ENCODE measurements at places on chromosomes 6 and 20.

GRCh38 chr6:66849843-66850242 is 1142.8 kb upstream of the EYS start:
- DNase-seq = no peak

DNA sequence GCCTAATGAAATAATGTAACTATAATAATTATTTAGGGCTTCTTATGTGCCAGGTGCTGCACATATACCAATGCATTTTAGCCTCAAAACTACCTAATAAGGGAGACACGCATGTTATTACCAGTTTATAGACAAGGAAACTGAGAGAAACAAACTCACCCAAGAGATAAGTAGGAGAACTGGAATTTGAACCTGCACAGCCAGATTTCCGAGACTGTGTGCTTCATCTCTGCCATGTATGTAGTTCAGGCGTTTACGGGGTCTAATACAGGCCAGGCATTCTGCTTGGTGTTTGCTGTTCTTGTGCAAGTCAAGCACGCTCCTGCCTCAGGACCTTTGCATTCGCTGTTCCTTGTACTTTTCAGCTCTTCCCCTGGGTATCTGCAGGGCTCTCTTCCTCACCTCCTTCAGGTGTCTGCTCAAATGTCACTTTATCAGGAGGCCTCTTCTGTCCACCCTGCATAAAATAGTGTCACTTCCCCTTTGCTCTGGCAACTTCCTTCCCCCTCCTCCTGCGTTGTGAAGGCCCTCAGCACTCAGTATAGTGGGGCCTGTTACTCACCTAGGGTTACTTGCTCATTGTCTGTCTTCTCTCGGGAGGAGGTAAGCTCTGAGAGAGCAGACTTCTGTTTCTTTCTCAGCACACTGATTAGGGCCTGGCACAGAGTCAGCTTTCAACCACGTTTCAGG is 6.1 kb upstream of the NSFL1C start:
- DNase-seq = peak; percentile 50

- no peak for DNase-seq
Measured at GRCh38 chr6:162821102-162821501, 93.3 kb downstream of the PACRG start.

GRCh38 chr6:72835749-72836148 is 213.9 kb downstream of the KCNQ5 start:
- DNase-seq = no peak

- DNase-seq = no peak
Measured at GRCh38 chr6:34959224-34959623, 70.2 kb downstream of the ANKS1A start.

DNA sequence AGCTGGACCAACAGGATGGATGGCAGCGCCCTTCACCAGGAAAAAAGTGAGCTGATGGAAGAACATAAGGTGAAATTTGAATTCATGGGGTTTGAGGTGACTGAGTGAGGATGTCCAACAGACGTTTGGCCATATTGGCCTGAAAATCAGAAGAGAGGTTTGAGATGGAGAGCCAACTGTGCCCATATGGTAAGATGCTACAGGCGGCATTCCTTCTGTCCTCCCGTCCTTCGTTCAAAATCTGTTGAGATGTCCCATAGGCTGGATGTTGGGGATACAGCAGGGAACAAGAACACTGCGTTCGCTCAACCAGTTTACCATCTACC is 468 bp upstream of the CMTR1 start:
- no peak for DNase-seq

- no peak for DNase-seq
Measured at GRCh38 chr6:77548662-77549366, 85.5 kb upstream of the HTR1B start.

- DNase-seq = no peak
Measured at GRCh38 chr20:7728338-7728737, 211.9 kb downstream of the HAO1 start.

- DNase-seq = no peak
Measured at GRCh38 chr20:25353747-25354705, 36.6 kb downstream of the ABHD12 start.

DNA sequence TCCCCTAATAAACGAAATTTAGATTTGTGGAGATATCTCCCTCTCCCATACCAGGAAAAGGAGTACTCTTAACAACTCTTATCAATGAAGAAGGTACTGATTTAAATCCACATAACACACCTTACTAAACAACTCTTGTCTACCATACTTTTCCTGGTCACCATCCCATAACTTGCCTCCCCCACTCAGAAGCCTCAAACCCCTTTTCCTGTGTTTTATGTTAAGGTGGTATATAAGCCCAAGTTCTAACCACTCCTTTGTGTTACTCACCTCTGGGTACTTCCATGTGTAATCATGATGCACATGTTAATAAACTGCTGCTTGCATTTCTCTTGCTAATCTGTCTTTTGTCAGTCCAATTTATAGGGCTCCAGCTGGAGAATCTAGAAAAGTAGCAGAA is 330.7 kb downstream of the CD83 start:
- no peak for DNase-seq

DNA sequence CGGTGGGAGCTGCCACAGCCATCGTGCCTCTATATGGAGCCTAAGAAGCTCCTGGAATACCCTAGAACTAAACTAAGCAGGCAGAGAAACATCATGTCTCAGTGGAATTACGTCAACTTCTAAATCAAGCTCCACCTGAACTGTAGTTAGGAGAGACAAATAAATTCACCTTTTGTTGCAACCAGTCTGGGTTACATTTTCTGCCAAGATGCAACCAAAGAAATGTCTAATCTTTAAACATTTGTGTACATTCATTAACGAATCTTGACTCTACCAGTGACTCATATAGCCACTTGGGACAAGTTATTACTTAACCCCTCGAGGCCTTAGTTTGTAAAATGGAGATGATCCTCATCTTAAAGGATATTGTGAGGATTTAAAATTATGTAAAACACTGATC is 8.9 kb downstream of the PTPRK start:
- DNase-seq = no peak

DNA sequence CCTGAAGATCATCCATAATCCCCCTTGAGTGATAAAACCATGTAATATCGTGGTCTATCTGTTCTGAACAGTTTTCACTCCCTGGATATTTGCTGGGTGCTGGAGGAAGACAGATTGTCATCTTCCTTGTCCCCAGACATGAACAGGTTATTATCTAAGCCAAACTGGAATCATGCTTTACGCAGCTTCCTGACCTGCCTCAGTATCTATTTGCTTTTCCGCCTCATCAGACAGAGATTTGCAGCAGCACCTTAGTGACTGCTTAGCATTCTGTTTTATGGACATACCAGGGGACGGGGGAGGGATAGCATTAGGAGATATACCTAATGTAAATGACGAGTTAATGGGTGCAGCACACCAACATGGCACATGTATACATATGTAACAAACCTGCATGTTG is 124.6 kb downstream of the SLC23A2 start:
- DNase-seq = no peak

DNA sequence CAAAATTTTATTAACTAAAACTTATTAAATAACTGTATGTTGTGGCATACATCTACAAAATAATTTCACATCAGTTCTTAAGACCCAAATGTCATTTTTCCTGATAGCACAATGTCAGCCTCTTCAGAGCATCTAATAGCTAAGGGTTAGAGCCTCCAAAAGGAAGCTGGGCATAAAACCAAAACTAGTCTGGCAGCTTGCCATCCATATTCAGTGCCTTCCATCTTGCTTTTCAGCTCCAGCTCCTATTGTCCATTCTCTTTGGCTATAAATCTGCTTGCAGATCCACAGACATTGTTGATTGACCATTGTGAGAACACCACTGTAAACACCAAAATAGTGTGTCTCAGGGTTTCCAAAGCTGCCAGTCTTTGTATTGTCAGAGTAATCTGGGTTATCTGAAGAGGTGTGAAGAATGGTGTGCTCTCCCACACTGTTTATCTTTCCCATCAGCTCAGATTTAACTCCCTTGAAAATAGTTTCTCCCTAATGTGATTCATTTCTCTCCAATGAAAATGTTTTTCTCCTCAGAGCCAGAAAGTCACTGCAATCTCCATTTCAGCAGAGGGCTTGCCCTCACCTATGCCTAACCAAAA is 154.8 kb upstream of the KCNQ5 start:
- no peak for DNase-seq

- DNase-seq = no peak
Measured at GRCh38 chr6:49462599-49462926, 490 bp downstream of the MMUT start.

- DNase-seq = no peak
Measured at GRCh38 chr6:69795469-69796072, 1.2 kb downstream of the LMBRD1 start.

- no peak for DNase-seq
Measured at GRCh38 chr20:4600308-4601014, 121.2 kb upstream of the PRND start.

- DNase-seq = no peak
Measured at GRCh38 chr6:111761783-111762312, 111.4 kb downstream of the FYN start.

GRCh38 chr6:37665304-37665703 is 32.4 kb downstream of the MDGA1 start:
- DNase-seq = no peak

DNA sequence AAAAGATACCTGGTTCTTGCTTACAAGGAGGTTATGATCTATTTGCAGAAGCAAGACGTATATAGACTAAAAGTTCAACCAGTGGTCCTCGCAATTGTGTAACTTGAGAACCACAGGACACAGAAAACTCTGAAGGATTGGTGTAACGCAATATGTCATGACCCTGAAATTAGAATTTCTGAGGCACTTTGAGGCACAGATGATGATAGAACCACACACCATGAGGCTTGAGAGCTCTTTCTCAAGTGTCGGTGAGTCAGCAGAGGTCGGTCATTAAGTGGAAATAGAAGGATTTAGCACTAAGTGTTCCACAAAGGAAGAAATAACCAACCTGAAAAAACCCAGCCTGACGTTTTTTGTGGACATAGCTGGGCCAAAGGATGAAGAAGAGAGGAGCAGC is 15.3 kb upstream of the CCN2 start:
- DNase-seq = no peak

GRCh38 chr20:50460115-50460607 is 50.0 kb upstream of the PTPN1 start:
- DNase-seq = no peak

GRCh38 chr6:47086051-47086770 is 44.1 kb upstream of the ADGRF1 start:
- no peak for DNase-seq

GRCh38 chr20:57795342-57795697 is 85.5 kb upstream of the PMEPA1 start:
- no peak for DNase-seq

- DNase-seq = no peak
Measured at GRCh38 chr6:157221817-157222175, 101.5 kb downstream of the TMEM242 start.

GRCh38 chr6:53258774-53259155 is 90.0 kb downstream of the ELOVL5 start:
- peak; percentile 28 for DNase-seq

GRCh38 chr6:43807228-43808061 is 37.4 kb downstream of the VEGFA start:
- DNase-seq = peak; percentile 85

- no peak for DNase-seq
Measured at GRCh38 chr6:126427713-126428112, 87.8 kb downstream of the CENPW start.

DNA sequence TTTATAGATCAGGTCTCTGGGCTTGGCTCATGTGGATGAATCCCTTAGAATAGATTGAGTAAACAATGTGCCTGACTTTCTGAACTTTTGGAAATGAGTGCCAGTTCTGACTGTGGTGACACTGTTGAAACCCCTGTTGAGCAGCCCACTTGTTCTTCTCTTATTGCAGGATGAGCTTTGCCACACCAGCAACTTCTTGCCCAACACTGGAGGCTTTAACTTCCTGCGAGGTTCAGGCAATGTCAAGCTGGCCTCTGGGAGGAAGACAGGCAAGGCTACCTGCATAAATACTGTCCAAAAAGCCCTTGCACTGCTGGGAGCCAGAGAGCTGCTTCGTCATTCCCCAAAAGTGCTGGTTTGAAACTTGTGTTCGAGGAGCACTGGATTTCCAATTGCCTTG is 32.8 kb upstream of the SMIM8 start:
- DNase-seq = peak; percentile 13
